Retina (tissue), 1 donor: ENCODE measurements at places on chromosomes 7 and 10.

DNA sequence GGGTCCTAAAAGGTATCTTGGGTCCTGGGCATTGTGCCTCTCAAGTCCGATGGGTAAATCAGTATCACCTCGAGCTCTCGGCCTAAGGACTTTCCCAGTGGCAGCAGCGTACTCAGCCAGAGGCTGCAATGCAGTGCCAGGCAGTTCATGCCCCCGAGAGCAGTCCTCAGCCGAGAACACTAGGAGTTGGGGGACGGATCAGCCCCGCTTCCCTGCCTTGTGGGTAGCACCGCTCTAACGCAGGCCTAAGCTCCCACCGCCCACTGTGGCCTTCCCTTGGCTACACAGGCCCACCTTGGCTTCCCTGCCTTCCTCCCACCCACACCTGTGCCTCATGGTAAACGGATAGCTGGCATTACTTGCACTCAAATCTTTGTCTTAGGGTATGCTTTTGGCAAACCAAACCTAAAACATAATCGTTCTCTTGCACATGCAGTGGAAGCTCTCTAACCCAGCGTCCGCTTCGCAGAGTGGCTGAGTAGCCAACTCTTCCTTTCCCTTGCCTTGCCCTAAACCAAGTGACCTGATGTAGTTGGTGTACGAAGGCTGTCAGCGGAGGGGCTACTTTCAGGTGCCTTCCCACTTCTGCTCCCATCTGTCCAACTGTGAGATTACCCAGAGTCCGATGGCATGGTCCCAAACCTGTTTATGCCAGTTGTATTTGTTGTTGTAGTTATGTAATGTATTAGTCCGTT is 73.2 kb upstream of the CHST15 start:
- no peak for DNase-seq

DNA sequence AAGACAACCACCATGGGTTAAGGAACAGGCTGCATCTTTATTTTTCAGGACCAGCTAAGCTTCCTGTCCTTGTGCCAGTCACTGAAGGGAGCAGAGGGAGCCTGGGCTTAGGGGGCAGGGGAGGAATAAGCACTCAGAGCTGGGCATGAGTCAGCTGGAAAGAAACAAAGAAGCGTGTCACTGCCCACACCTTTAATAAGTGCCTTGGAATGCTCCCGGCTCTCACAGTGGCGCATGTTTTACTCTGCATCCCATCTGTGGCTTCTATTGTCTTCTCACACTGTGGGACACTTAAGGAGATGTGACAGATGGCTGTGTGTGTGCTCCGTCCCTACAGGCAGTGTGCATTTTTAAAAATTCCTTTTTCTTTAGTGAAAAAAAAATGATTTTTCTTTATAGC is 71.7 kb downstream of the MTURN start:
- peak; percentile 55 for DNase-seq

- no peak for DNase-seq
Measured at GRCh38 chr7:113267885-113268284, 149.5 kb upstream of the SMIM30 start.

DNA sequence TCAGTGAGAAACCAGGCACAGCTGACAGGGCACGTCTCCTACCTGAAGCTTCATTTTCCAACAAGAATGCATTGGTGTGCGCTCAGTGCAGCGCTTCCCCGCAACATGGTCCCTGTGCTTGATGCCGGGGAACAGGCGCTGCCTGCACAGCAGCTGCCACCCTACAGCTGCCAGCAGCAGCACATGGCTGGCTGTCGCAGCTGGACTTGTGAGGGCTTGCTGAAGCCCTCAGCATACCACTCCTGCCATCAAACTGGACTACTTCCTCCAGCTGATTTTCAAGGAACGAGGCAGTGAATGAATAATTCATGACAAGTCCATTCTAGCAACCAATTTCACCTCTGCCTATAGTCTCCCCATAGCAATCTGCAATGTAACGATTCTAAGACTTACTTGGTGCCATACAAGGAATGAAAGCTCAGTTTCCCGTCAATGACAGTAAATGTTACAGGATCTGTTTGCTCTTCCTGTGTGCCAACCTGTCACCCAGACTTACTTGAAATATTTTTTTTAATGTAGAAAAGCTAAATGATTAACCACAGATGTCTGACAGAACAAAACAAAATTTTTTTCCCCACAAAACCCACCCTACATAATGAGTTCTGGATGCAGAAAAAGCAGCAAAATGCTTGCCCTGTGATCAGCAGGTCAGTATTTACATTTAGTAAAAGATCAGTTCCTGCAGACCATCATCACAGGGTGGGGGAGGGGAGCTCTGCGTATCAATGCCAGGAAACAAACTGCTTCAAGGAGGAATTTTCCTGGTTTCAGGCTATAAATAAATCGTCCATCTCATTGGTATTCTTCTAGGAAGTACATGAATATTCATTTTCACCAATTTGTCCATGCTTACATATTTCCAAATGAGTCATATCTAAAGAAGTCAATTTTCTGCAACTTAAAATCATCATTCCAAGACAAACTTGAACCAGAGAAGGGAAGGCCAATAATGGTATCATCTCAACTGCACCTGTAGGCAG is 140.6 kb downstream of the ALOX5 start:
- DNase-seq = peak; percentile 72

DNA sequence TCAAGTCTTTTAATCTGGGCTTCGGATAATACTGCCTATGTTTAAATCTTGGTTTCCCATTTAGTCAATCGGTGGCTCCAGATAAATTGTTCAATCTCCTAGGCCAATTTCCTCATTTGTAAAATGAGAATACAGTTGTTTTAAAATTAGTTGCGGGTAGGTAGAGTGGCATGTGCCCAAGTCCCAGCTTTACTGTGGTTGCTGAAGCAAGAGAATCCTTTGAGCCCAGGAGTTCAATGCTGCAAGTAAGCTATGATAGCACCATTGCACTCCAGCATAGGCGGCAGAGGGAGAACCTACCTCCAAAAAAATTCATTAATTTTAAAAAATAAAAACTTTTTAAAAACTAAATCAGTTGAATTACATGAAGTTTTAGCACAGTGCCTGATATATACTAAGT is 7.3 kb downstream of the RNF216 start:
- no peak for DNase-seq

- no peak for DNase-seq
Measured at GRCh38 chr7:128906001-128906765, 4.3 kb downstream of the KCP start.

- no peak for DNase-seq
Measured at GRCh38 chr10:100510533-100511308, 8.9 kb downstream of the SEC31B start.

GRCh38 chr7:29641651-29642050 is 78.0 kb downstream of the PRR15 start:
- no peak for DNase-seq

GRCh38 chr7:50339990-50340500 is 35.5 kb downstream of the IKZF1 start:
- no peak for DNase-seq

DNA sequence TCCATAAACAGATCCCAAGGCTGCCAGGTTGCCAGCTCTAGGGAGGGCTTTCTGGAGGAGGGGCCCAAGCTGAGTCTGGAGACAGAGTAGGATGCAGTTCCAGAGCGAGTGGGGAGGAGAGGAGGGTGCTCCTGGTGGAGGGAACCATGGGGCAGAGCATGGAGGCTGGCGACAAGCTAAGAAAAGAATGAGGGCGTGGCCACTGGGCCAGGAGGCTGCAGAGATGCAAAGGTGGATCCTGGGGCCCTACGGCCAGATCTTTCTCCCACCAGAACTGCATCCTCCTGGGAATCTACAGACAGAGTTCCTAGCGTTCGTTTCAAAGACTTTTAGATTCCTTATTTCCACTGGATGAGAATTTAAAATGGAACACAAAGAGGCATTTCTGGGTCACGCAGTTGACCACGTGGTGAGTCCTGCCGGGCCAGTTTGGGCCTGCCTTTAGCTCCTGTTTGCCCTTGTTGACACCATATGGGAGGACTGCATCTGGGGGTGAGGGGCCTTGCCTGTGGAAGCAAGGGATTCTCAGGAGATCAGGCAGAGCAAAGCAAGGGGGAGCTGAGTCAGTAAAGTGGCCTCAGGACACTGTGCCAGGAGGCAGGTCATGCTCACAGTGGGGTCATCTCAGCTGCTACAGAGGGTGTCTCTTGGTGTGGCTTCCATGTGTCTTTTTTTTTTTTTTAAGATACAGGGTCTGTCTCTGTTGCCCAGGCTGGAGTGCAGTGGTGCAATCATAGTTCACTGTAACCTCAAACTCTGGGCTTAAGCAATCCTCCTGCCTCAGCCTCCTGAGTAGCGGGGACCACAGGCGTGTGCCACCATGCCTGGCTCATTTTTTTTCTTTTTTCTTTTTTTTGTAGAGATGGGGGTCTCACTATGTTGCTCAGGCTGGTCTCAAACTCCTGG is 137.8 kb downstream of the SH3PXD2A start:
- DNase-seq = no peak

DNA sequence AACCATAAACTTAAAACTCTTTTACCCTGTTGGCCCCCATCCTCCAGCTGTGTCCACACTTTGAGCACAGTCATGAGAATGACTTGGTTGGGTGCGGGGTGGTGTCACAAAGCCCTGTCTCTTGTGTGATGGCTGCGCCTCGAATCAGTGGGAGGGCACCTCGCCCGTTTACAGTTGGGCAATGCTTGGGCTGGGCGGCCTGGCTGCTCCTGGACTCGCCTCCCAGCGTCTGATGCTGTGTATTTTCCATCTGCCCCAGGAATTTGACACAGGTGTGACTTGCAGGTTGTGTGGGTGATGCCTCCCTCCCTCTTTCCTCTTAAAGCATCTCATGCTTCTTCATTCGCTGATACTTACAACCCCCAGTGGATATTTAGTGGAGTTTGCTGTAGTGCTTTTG is 33.7 kb downstream of the CHST12 start:
- DNase-seq = no peak

- DNase-seq = no peak
Measured at GRCh38 chr7:6121141-6121540, 90.0 kb downstream of the ANKRD61 start.

- no peak for DNase-seq
Measured at GRCh38 chr7:106257752-106258151, 27.0 kb downstream of the NAMPT start.

- DNase-seq = no peak
Measured at GRCh38 chr10:58734664-58735063, 222.0 kb downstream of the BICC1 start.

- DNase-seq = peak; percentile 45
Measured at GRCh38 chr7:46603780-46604179, 682.7 kb upstream of the IGFBP3 start.

DNA sequence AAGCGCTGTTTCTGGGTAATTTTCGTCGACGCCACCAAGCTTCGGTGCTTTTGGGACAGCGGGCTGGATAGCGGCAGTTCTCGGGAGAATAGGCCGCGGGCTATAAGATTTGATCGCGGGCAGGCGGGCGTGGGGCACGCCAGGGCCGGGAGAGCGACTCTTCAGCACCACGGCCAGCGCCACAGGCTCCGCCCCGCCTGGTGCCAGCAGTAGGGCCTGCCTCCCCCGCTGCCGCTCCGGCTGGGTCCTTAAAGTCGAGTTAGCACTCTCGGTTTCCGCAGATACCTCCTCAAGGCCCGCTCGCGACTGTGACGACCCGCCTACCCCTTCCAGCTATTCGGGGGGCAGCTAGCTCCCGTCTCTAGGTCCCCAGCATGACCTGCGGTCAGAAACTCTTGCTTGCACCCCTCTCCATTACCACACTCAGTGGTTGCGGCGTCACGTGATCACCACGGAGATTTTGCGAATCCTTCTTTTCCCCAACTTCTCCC is 9.4 kb downstream of the NXPH1 start:
- DNase-seq = peak; percentile 91
